Neuronal stem cell (in vitro differentiated cells): ENCODE measurements at places on chromosomes 12 and 14.

- DNase-seq = no peak
These were observed 159.6 kb downstream of the CRADD start for GRCh38 chr12:93836620-93837260.

DNA sequence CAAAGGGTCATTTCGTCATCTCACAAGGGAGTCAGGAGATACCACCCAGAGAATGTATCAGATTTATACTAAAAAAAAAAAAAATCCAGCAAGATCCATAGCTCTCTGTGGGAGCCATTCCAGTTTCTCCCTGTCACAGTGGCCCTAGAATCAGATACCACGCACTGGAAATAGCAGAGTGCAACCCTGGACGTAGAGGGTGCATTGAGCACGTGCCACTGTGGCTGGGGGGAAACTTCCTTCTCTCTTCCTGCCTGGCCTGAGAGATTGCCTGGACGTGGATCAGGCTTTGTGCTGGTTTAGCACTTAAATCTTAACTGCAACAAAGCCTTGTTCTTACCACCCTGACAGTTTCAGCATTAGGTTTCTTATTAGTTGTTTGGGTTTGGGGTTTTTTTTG, 124.3 kb downstream of the FBXL14 start:
- DNase-seq = no peak

- no peak for DNase-seq
These were observed 79.6 kb downstream of the CCDC91 start for GRCh38 chr12:28269851-28270250.

- no peak for DNase-seq
These were observed 11.7 kb upstream of the ERC1 start for GRCh38 chr12:979349-979748.

DNA sequence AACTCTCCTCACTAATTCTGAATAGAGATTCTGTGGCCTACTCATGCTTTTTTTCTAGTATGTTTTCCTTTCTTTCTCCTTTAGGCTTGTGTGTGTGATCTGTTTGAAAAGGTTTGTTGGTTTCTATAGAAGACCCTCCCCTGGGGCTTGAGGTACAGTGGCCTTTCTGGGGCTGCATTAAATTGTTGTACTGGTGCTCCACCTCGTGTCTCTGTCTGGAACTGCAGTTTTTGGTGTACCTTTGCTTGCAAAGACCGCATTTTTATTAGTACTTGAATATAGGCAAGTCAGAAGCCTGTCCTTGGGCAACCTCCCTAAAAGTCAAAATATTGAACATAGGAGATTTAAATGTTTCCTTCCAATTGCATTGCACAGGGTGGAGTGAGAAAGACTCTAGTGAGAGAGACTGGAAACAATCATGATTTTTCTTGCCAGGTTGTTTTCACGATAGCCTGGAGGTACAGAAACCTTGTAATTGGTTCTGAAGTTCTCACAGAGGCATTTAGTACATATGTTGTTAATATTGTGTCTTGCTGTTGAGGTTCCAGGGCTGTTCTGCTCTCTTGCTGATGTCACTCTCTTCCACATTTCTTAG, 39.0 kb downstream of the SLCO1B1 start:
- peak; percentile 74 for DNase-seq

DNA sequence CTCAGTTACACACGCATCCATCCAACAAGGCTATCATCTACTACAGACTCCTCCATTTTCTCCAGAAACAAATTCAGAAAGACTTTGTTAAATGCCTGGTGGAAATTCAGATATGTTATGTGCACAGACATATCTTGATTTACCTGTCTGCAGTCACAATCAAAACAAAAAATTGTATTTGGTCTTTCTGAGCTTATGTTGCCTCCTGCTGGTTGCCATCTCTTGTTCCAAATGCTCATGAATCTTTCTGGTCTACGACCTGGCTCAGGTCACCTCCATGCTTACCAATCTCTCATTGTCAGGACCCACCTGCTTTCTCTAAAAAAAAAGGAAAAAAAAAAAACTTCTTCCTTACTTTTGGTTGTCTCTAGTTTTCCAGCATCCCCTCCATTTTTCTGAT, 169.2 kb upstream of the PLXNC1 start:
- no peak for DNase-seq

DNA sequence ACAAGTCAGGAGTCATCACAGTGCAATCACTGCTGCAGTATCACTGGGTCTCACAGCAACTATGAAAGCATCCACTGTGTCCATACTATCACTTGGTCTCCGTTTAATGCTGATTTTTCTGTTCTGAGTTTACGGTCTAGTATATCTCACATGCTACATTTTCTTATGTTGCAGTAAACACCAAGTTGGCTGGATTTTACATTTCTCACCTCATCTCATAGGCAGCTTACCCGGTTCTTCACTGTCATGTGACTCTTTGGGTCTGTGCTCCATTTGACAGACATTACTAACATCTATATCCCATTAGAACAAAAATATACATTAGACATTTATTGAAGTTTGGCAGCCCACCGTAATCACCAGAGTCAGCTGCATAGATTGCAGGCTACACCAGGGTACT, 115.7 kb upstream of the PRMT8 start:
- DNase-seq = no peak

- DNase-seq = no peak
These were observed 118.3 kb downstream of the VEZT start for GRCh38 chr12:95335948-95336347.

- DNase-seq = no peak
These were observed 10.0 kb downstream of the EMP1 start for GRCh38 chr12:13206560-13206897.
